ENCODE measurements at places on chromosomes 11 and 22.

- no peak for DNase-seq
Observed at GRCh38 chr11:40037005-40037404, 1422.4 kb downstream of the LRRC4C start.

DNA sequence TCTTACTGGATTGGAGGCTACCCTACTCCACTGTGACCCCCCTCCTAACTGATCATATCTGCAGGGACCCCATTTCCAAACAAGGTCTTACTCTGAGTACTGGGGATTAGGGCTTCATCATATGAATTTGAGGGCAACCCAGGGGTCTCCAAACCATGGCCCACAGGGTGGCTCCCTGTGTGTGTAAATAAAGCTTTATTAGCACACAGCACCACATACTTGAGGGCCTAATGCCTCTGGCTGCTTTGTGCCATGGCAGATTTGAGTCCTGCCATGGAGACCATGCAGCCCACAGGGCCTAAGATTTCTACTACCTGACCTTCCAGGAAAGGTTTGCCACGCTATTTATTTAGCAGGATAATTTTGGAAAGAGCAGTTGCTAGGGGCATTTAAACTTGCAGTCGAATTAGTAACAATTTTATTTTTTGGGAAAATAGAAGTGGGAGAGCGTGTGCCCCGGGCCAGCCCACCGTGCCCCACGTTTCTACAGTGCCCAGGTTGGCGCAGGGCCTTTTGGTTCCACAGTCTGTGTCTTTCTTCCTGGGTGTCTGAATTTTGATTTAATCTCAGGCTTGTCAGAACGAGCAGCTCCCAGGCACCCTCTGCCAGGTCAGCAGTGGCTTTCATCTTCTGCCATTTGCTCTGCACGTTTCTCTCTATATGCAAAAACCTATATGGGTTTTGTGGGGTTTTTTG, 92.3 kb downstream of the KCNQ1 start:
- no peak for DNase-seq

GRCh38 chr11:20035701-20036601, 124.3 kb downstream of the DBX1 start:
- DNase-seq = peak; percentile 90

- peak; percentile 12 for DNase-seq
Observed at GRCh38 chr11:31325160-31325559, 44.4 kb downstream of the DCDC1 start.

GRCh38 chr11:61254403-61255025, 13.5 kb downstream of the PGA5 start:
- peak; percentile 66 for DNase-seq

DNA sequence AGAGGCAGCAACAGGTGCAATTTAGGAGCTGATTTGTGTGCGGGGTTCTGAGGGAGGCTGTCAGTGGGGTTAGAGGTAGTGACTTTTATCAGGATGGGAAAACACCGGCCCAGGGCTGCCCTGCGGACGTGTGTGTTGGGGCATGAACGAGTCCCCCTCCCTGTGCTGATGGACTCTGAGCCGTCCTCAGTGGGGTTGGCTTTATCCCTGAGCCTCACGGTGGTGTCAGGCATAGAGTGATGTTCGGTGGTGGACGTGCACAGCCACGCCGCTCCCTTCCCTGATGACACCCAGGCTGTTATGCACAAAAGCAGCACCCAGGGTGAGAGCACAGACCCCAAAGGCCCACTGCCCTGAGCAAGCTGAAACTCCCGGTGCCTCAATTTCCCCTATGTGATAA, 809.1 kb downstream of the BRD1 start:
- no peak for DNase-seq

- no peak for DNase-seq
Observed at GRCh38 chr11:118033443-118033842, 43.4 kb upstream of the TMPRSS4 start.

- no peak for DNase-seq
Observed at GRCh38 chr11:45405916-45406670, 120.0 kb upstream of the SYT13 start.

GRCh38 chr11:43269254-43269918, 42.4 kb upstream of the API5 start:
- no peak for DNase-seq

- DNase-seq = no peak
Observed at GRCh38 chr11:9498457-9499078, 37.8 kb downstream of the ZNF143 start.

GRCh38 chr11:59208956-59209355, 3.8 kb downstream of the MPEG1 start:
- peak; percentile 52 for DNase-seq

- peak; percentile 79 for DNase-seq
Observed at GRCh38 chr11:70246196-70246595, 24.3 kb upstream of the PPFIA1 start.

DNA sequence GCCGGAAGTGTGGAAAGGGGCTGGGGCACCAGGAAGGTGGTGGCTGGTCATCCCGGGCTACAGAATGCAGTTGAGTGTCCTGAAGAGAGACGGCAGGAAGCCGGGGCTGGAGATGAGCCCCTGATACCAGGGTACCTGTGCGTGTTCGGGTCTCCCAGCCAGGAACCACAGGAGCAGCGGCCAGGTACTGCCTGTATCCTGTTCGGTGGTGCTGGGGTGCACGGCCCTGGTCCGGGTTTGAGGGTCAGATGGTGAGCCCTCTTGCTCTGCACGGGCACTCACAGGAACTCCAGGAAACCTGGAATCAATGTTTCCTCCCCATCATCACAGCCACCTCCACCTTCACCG, 253.1 kb upstream of the B3GAT1 start:
- no peak for DNase-seq

- no peak for DNase-seq
Observed at GRCh38 chr22:42887120-42887519, 30.0 kb upstream of the ARFGAP3 start.

GRCh38 chr11:3180869-3181268, 15.8 kb upstream of the OSBPL5 start:
- no peak for DNase-seq

DNA sequence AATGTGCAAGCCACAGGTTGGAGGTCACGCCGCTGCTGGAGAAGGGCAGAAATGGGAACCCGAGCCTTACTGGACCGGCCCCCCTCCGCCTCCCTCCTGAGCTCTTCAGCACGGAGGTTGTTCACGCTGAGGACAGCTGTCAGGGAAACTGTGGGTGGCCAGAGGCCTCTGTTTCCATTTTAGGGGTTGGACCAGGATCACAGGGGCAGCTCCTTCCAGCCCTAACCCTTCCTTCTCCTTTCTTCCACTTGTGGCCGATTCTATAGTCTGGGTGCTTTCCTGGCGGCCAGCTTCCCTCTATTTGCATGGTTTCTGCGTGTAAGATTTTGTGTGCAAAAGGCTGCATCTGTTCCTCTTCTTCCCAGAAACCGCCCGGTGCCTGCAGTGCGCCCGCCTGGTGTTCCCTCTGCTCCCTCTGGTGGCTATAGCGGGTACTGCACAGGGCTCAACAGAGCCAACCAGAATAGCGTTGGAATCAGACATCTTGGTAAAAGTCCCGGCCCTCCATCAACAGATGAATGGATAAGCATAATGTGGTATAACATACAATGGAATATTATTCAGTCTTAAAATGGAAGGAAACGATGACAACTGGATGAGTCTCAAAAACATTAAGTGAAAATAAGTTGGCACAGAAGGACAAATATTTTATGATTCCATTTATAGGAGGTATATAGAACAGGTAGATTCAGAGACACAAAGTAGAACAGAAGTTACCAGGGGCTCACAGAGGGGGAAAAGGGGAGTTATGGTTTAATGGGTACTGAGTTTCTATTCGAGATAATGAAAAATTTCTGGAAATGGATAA, 8.4 kb upstream of the SLC22A8 start:
- DNase-seq = peak; percentile 71

GRCh38 chr11:62393735-62394134, 25.1 kb upstream of the SCGB1A1 start:
- no peak for DNase-seq

- DNase-seq = no peak
Observed at GRCh38 chr11:61367406-61367805, 5.2 kb downstream of the TMEM138 start.

GRCh38 chr11:114017723-114018122, 41.8 kb upstream of the ZBTB16 start:
- DNase-seq = peak; percentile 13

GRCh38 chr11:78223320-78223954, 34.7 kb downstream of the USP35 start:
- DNase-seq = no peak

DNA sequence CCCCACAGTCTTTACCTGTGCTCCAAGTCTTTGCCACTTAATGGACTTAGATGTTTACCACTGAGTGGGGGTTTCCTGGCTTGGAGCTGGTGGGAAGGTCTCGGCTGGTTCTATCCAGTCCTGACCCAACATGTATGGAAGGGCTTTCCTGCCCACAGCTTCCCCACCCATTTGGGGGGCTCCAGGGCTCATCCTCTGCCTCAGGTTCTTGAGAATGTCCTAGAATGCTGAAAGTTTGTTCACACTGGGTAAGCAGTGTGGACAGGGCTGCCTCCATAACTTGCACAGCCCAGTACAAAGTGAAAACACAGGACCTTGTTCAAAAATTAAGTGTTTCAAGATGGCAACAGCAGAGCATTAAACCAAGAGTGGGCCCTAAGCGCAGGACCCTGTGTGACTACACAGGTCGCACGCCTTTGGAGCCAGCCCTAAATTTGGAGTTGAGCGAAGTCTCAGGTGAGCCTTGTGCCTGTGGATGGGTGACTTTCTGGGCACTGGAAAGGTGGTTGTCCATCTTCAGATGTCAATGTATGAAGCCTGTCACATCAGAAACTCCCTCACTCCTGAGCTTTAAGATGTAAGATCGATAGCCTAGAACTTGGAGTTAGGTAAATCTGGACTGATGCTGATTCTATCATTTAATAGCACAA, 72.7 kb upstream of the NARS2 start:
- DNase-seq = no peak

DNA sequence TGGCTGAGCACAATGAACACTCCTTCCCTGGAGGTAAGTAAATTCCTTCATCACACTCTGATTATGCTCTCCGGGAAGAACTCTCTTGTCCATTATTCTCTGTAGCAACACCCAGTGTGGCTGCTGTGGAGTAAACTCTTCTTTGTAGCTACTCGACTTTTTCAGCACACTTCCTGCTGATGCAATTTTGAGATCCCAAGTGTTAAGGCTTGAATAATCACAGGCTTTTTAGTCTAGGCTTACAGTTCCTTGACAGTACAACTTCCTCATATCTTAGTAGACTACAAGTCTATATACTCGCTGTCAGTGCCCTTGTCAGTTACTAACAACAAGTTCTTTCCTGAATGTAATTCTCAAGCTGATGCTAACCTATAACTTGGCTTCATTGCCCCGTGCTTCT, 301.8 kb upstream of the API5 start:
- no peak for DNase-seq

- DNase-seq = peak; percentile 55
Observed at GRCh38 chr11:73218106-73218829, at the start of gene P2RY2. P2RY2 (plus strand) TSS chr11:73218281; CDS start chr11:73234160, 15,879 bp downstream.

- DNase-seq = no peak
Observed at GRCh38 chr11:68460741-68461574, at the start of gene PPP6R3. PPP6R3 (plus strand) TSS chr11:68460752; CDS start chr11:68537665, 76,913 bp downstream.

- DNase-seq = no peak
Observed at GRCh38 chr11:47887910-47888569, 39.9 kb upstream of the NUP160 start.

DNA sequence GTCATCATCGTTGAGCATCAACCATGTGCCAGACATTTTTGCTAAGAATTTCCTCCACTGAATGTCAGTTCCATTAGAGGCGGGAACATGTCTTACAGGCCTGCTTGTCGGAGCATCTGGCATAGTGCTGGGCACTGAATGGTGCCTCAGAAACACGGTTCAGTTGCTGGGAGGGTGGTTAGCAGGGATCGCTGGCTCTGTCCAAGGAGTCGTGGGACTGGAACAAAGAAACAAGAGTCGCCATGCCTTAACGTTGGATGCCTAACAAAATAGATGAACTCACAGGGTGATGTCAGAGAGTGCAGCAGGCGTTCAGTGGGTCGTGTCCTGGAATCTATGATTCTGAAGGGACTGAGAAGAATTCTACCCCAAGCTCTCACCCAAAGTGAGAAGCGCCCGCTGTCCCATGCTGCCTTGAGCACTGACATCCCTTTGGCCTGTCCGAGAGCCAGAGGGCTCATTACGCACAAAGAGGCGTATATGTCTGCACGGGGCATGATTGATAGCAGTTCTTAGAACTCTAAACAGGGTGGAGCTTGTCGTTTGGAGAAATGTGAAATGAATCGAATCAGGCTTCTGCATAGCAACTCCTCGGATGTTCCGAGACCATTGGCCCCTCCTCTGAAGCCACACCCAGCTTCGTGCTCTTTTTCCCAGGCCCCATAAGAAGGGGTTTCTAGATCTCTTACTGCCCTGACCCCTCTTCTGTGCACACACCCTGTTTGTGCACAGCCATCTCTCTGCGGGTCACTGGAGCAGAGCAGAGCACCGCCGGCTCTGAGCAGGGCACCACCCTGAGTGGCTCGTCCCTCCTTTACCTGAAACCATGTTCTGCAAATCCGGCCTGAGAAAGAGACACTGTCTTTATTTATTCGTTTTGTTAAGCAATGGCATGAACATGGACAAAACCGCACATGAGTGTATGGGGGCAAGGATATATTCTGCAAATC, 113.1 kb upstream of the B3GAT1 start:
- DNase-seq = no peak

DNA sequence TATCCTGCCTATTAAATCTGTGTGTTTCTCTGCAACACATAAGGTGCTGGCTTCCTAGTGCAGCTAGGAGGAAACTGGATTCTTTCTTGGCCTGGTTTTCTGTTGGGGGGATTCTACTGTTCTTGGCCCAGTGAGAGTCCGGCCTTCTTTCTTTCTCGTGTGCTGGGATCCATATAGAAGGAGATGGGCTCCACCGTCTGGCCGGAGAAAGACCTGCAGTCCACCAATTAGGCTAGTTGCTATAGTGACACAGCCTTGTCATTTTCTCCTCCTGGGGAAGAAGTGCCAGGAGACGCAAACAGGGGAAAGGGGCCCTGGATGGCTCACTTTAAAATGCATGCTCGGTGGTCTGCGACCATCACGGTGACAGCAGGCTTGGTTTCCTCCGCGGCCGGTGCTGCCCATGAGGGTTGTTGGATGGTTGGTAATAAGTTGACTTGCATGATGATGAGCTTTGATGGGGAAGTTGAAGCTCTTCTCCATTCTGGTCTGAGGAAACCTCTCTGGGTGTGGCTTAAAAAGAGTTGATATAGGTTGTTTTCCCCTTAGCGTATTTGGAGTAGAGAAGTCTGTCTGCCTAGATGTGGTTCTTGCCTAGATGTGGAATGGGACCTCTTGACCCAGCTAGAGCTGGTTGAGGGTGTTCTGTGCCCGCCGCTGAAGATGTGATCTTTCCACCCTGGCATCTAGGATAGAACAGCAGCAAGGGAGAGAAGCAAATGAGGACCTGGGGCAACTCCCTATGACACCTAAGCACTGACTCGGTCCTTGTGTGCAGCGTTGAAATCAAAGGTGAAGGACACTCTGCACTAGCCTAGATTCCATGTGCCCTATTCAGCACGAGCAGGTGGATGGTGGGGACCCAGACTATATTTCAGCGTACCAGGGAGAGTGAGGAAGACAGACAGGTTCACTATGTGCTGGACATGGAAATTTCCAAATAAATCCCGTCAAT, 1335.0 kb downstream of the BRD1 start:
- DNase-seq = peak; percentile 77

- no peak for DNase-seq
Observed at GRCh38 chr22:22945195-22945594, 57.6 kb downstream of the IGLL5 start.
